ENCODE measurements at places on chromosomes 1 and 21. TPM values are rescaled to one million over a fixed set of nuclear protein-coding genes. Genes with fewer than 3 reads are reported as not detected.

Gene NFYC
- total RNA-seq = 30.4 TPM

Gene APCS
- total RNA-seq = not detected

Gene BARHL2
- total RNA-seq = not detected

Gene CELA3B
- not detected for total RNA-seq

Gene LRRIQ3
- total RNA-seq = 0.83 TPM

Gene WDTC1
- 25.9 TPM for total RNA-seq

Gene PGLYRP3
- not detected for total RNA-seq

Gene SEC16B
- 3.1 TPM for total RNA-seq

Gene HRNR
- not detected for total RNA-seq

Gene GPR3
- total RNA-seq = not detected

Gene SLC44A5
- 0.15 TPM for total RNA-seq

Gene RAP1GAP
- 0.15 TPM for total RNA-seq

Gene SPRR1B
- not detected for total RNA-seq

Gene FAM78B
- total RNA-seq = 0.29 TPM

Gene KRTAP19-3
- not detected for total RNA-seq

Gene ADCY10
- 0.15 TPM for total RNA-seq

Gene OR6P1
- total RNA-seq = not detected

Gene TRIM62
- total RNA-seq = 3.3 TPM

Gene NLRP3
- not detected for total RNA-seq

Gene GPR37L1
- total RNA-seq = not detected

Gene MXRA8
- 534 TPM for total RNA-seq

Gene COL9A2
- total RNA-seq = 7.1 TPM

Gene TCP10L
- total RNA-seq = 0.17 TPM

Gene NR1I3
- not detected for total RNA-seq

Gene LRRC42
- total RNA-seq = 35.3 TPM

Gene SDC3
- total RNA-seq = 15.6 TPM

Gene OR2M3
- not detected for total RNA-seq

Gene KIF26B
- total RNA-seq = 0.87 TPM

All from smooth muscle cell of trachea (primary cell).